ENCODE measurements at places on chromosomes 3 and 15. TPM values are rescaled to one million over a fixed set of nuclear protein-coding genes. Genes with fewer than 3 reads are reported as not detected.

DNA sequence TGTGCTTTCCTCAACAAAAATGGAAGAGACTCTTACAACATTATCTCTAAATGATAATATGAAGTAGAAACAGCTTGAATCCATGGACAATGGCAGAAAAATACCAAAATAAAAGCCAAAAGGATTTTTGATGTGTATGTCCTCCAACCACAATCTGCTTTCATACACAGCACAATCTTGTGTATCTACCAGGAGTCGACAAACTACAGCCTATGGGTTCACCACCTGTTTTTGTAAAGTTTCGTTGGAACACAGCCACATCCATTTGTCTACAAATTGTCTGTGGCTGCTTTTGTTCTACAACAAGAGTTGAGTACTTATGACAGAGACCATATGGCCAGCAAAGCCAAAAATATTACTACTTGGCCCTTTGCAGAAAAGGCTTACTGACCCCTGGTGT is 88.7 kb upstream of the UBE2E2 start:
- DNase-seq: no peak
- H3K27ac ChIP-seq: no peak overlapping the region
- peaks cover 39% of the 10 kb centered on the region for H3K27me3 ChIP-seq
- H3K4me1 ChIP-seq: no peaks in the 10 kb centered on the region
- no peaks in the 10 kb centered on the region for H3K36me3 ChIP-seq

CYP8B1 gene
- total RNA-seq: 0.12 TPM

GRCh38 chr3:115120597-115120996 is 26.5 kb downstream of the ZBTB20 start:
- H3K4me1 ChIP-seq: no peaks in the 10 kb centered on the region
- no peak overlapping the region for H3K27ac ChIP-seq
- no peaks in the 10 kb centered on the region for H3K36me3 ChIP-seq
- DNase-seq: no peak
- H3K27me3 ChIP-seq: no peaks in the 10 kb centered on the region

FBXO40 gene
- not detected for total RNA-seq

DNA sequence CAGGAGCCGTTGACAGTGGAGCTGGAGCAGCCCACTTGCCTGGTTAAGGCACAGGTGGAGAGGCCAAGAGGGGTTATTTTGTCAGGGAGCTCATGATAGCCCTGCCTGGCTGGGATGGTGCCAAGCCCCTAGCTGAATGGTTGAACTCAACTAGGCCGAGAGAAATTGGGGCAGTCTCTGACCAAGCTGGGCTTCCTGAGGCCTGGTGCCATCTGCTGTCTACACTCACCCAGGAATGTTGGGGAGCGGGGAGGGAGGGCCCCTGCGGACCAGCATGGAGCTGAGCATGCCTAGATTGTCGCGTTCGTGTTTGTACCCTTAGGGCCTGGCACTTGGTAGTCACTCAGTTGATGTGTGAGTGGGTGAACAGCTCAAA is 1.2 kb downstream of the BRPF1 start:
- H3K36me3 ChIP-seq: peaks cover 25% of the 10 kb centered on the region
- H3K4me3 ChIP-seq: peak overlapping the region; percentile 95
- H3K27ac ChIP-seq: peak overlapping the region; percentile 2
- no peaks in the 10 kb centered on the region for H3K27me3 ChIP-seq

DNA sequence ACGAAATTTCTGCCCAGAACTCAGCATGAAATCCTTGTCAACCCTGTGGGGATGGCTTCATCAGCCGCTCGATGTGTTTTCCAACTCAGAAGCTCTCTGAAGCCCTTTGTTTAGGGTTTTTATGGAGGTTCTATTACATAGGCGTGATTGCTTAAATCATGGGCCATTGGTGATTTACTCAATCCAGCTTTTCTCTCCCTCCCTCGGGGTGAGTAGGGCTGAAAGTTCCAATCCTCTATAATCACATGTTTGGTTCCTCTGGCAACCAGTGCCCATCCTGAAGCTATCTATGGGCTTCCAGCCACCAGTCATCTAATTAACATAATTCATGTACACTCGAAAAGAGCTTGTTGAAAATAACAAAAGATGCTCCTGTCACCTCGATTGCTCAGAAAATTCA is 51.6 kb downstream of the GATM start:
- H3K27ac ChIP-seq: no peak overlapping the region
- H3K36me3 ChIP-seq: no peaks in the 10 kb centered on the region
- H3K27me3 ChIP-seq: no peaks in the 10 kb centered on the region
- DNase-seq: no peak

NRG4 gene
- 1.0 TPM for total RNA-seq

DNA sequence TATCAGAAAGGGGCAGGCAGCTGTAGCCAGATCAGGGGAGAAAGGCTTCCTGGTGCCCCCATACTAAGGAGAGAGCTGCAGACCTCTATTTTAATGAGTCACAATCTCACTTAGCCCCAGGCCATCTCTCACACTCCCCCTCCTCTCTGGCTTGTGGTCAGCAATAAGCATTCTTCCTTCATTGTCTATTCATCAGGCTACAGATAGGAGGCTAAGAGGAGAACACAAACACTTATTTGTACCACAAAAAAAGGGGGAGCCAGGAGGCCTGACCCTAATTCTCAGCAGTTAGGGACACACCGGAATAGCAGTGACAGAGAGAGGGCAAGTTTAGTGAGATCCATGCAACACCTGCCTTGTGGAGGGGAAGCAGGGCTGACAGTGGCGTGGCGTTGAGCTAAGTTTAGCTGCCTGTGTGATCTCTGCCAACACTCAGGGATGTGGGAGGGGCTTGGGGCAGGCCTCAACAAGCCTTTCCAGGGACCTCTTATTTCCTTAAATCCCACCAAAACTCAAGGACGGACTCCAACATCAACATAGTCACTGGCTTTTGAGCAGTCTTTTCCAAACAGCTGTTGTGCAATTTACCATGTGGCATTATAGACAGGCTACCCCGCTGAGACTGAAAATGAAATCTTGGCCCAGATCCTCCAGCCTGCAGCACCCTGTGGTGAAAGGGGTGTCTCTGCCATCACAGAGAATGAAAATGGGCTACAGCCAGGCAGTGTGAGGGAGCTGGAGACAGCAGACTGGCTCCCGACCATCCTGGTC is 191.9 kb upstream of the TSC22D2 start:
- H3K4me1 ChIP-seq: peaks cover 8% of the 10 kb centered on the region
- no peaks in the 10 kb centered on the region for H3K27me3 ChIP-seq
- no peaks in the 10 kb centered on the region for H3K36me3 ChIP-seq
- H3K4me3 ChIP-seq: no peak overlapping the region
- DNase-seq: no peak

SPINK8 gene
- not detected for total RNA-seq

P2RY1 gene
- total RNA-seq: 1.7 TPM

ZNF662 gene
- total RNA-seq: not detected

- H3K4me1 ChIP-seq: no peaks in the 10 kb centered on the region
- DNase-seq: no peak
- no peak overlapping the region for H3K27ac ChIP-seq
- no peak overlapping the region for H3K4me3 ChIP-seq
Measured at GRCh38 chr3:167241048-167241845, 138.8 kb downstream of the ZBBX start.

QARS1 gene
- 346 TPM for total RNA-seq

DNA sequence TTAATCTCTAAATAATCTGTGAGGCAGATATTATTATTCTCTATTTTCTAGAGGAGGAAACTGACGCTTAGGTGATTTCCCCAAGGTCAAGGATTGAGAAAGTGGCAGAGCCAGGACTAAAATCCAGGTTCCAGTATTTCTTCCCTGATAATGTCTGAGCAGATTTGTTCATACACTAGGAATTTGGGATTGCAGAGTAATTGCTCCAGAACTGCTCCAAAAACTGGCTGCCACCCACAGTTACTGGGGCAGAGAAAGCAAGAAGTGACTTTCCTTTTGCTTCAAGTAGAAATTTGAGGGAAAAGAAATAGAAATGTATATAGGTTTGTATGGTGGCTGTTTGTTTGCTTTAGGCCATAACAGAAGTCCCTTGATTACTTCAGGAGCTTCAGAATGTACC is 60.6 kb downstream of the SLC12A8 start:
- no peaks in the 10 kb centered on the region for H3K27me3 ChIP-seq
- no peaks in the 10 kb centered on the region for H3K36me3 ChIP-seq
- peaks cover 7% of the 10 kb centered on the region for H3K4me1 ChIP-seq
- no peak for DNase-seq
- H3K27ac ChIP-seq: no peak overlapping the region

ANKUB1 gene
- not detected for total RNA-seq

DNA sequence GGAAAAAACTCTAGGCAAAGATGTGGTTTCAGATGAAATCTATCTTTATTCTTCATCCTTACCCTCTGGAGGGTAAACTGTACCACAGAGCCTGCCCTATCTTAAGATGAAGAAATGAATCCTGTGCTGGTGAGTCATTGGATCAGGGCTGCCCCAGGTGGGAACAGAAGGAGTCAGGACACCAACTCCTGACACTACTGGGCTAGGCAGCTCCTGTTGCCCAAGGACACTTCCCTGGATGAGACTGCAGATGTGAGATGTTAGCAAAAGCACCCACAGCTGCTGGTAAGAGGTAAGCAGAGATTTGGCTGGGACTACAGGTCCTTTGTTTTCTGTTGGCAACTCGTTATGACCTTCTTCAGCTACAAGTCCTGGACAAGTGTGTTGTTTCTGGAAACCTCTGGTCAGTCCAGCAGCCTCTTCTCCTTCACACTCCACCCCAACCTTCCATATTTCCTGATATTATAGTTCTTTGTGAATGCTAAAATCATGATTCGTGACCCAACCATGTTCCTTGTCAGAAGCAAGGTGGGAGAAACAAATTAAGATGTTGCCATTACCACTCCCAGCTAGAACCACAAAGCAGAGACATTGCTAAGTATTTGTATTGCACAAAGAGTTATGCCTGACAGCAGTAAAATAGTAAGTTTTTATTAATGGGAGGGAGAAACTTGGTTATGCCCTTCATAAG is 104.2 kb upstream of the TGFBR2 start:
- no peak overlapping the region for H3K4me3 ChIP-seq
- no peaks in the 10 kb centered on the region for H3K4me1 ChIP-seq
- DNase-seq: no peak

- no peaks in the 10 kb centered on the region for H3K36me3 ChIP-seq
- H3K27me3 ChIP-seq: no peaks in the 10 kb centered on the region
- no peak overlapping the region for H3K27ac ChIP-seq
- H3K4me1 ChIP-seq: peaks cover 15% of the 10 kb centered on the region
- no peak overlapping the region for H3K4me3 ChIP-seq
- no peak for DNase-seq
Measured at GRCh38 chr3:61571516-61572336, 10.4 kb downstream of the PTPRG start.

- DNase-seq: no peak
- no peaks in the 10 kb centered on the region for H3K36me3 ChIP-seq
- H3K4me3 ChIP-seq: no peak overlapping the region
- no peaks in the 10 kb centered on the region for H3K27me3 ChIP-seq
- H3K27ac ChIP-seq: no peak overlapping the region
- no peaks in the 10 kb centered on the region for H3K4me1 ChIP-seq
Measured at GRCh38 chr3:157479464-157480243, 23.6 kb downstream of the VEPH1 start.

DNA sequence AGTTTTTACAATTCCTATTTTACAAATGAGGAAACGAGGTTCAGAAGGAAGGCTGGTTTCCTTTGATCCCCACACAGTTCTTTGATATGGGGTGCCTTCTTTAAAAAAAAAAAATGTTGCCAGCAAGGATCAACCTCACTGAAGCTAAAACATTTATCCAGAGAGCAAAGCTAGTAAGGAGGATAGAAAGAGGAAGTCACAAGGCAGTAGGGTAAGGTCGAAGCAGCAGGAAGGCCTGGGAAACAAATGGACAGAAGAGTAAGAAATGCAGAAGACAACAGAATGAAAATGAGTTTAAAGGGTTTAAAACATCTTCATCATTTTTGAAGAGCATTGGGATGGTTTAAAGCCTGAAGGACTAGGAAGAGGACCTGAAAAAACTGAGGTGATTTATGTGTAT is 30.6 kb upstream of the CP start:
- H3K4me1 ChIP-seq: peaks cover 15% of the 10 kb centered on the region
- no peak for DNase-seq
- no peaks in the 10 kb centered on the region for H3K36me3 ChIP-seq
- H3K27ac ChIP-seq: no peak overlapping the region

DNA sequence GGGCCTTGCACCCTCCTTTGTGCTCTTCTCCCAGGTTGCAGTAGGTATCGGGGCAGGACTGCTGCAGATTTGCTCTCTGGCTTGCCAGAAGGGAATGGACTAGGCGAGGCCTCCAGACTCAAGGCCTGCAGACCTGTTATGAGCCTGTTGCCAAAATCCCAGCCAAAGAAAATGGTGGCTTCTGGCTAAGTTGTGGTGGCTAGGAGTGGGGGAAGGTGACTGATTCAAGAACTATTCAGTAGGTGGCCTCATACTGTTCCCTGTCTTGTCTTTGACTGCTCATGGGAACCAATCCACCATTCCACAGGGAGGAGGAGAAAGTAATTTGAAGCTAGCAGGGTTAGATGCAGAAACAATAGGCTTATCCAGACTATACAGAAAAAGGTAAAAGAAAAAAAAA is 380.4 kb upstream of the PROK2 start:
- no peak overlapping the region for H3K4me3 ChIP-seq
- H3K4me1 ChIP-seq: no peaks in the 10 kb centered on the region
- H3K27ac ChIP-seq: no peak overlapping the region
- DNase-seq: no peak
- H3K27me3 ChIP-seq: no peaks in the 10 kb centered on the region

GRCh38 chr15:64911311-64912186 is at the start of gene ANKDD1A:
TSS of gene ANKDD1A (plus strand) at chr15:64911902. CDS start at chr15:64911931, 29 bp downstream.
- no peaks in the 10 kb centered on the region for H3K27me3 ChIP-seq
- H3K27ac ChIP-seq: no peak within 1 kb of the TSS
- DNase-seq: peak; percentile 26
- no peaks in the 10 kb centered on the region for H3K36me3 ChIP-seq
- H3K4me1 ChIP-seq: peaks cover 19% of the 10 kb centered on the region

DNA sequence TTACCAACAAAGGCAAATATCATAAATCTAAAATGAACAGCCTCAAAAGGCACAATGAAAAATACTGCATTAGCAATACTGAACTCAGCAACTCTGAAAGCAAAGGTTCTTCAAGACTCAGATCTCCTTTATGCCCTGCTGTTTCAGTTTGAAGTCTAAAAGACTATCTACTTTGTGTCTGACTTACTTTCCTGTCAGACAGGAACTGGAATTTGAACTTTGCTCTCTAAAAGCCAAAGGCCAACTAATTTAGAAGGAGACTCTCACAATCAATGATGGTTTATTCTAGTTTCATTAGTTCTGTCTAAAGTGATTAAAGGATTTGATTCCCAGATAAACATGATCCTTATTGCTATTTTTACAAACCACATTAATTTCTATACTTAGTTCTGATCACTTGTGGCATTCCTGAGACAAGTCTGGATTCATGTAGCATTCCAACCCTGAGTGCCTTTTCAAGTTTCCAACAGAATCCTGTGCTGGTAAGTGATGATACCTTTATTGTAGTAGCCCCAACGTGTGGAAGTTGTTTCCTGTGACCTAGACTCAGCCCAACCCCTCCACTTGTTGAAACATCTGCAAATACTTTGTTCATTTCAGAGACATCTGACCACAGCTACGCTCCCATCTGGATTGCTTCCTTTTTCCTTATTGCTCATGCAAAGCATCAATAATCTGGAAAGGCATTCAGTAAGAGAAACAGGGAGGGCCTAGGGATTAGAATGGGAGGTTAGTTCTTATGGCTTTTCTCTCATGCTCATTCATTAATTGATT is 14.9 kb upstream of the LEKR1 start:
- no peaks in the 10 kb centered on the region for H3K27me3 ChIP-seq
- H3K36me3 ChIP-seq: 0 out of 2 replicates have a peak, but pooled peaks cover 4% of the 10 kb centered on the region
- no peak overlapping the region for H3K27ac ChIP-seq
- no peak for DNase-seq
- no peak overlapping the region for H3K4me3 ChIP-seq

GRCh38 chr3:1501406-1502115 is 408.7 kb downstream of the CNTN6 start:
- H3K4me3 ChIP-seq: no peak overlapping the region
- no peaks in the 10 kb centered on the region for H3K36me3 ChIP-seq
- no peak for DNase-seq
- no peak overlapping the region for H3K27ac ChIP-seq
- no peaks in the 10 kb centered on the region for H3K4me1 ChIP-seq

GRAMD1C gene
- total RNA-seq: 7.9 TPM

All from HCT116 (cell line).